ENCODE measurements at places on chromosomes 1 and 21.

DNA sequence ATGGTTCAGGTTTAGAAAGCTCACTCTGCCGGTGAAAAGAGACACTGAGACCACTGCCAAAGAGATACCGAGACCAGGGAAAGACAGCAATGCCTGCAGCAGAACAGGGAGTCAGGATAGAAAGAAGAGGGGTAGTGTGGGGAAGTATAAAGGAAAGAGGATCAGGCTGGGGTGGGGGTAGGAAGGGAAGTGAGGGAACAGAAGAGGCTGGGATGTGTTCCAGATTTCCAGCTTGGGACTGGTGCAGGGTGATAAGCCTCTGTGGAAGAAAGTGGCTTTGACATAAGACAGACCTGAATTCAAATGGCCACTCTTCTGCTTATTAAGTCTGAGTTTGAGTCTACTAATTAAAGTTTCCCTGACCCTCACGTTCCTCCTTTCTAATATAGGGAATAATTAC is 105.9 kb downstream of the PIK3R3 start:
- no peak for DNase-seq

DNA sequence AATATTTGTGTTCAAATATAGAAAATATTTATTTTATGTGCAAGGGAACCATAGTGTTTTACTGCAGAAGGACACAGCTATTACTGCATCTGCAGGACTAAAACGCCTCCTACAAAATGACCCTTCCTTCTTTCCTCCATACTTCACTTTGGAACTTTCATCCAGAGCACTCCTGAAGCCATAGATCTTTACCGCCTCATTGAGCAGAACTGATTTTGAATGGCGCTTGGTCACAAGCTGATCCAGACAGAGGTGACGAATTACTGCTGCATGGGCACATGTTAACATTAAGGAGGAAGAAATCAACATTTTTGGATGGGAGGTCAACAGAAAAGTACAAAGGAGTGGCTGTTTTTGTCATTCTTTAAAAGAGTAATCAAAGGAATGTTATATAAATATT is 931.6 kb downstream of the NCAM2 start:
- DNase-seq, result no peak

GRCh38 chr1:233138788-233139585 is 156.5 kb downstream of the PCNX2 start:
- no peak for DNase-seq

DNA sequence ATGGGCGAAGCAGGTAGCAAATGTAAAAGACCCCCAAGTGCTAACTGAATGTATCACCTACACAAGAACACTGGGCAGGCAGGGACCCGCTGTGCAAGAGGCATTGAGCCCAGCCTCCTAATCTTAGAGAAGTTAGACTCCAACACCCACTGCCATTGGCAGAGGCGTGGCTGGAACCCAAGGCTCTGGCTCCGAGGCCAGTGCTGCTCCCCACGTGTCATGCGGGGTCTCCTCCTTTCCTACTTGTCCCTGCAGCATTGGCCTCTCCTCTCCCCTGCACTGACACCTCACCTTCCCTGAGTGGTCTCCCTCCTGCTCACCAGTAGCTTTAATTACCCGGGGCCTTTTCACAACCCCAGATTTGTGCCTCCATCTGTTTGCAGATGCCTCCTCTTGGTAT is 107.0 kb downstream of the GALNT2 start:
- no peak for DNase-seq

All from SJSA1 (cell line).